ENCODE measurements at places on chromosomes 1 and 21. TPM values are rescaled to one million over a fixed set of nuclear protein-coding genes. Genes with fewer than 3 reads are reported as not detected.

The MNDA gene
- 0.99 TPM for total RNA-seq

GRCh38 chr1:180265201-180265600 is 35.1 kb downstream of the LHX4 start:
- DNase-seq, result no peak
- H3K4me3 ChIP-seq, result no peak overlapping the region
- H3K36me3 ChIP-seq, result no peaks in the 10 kb centered on the region
- H3K27me3 ChIP-seq, result no peaks in the 10 kb centered on the region

DNA sequence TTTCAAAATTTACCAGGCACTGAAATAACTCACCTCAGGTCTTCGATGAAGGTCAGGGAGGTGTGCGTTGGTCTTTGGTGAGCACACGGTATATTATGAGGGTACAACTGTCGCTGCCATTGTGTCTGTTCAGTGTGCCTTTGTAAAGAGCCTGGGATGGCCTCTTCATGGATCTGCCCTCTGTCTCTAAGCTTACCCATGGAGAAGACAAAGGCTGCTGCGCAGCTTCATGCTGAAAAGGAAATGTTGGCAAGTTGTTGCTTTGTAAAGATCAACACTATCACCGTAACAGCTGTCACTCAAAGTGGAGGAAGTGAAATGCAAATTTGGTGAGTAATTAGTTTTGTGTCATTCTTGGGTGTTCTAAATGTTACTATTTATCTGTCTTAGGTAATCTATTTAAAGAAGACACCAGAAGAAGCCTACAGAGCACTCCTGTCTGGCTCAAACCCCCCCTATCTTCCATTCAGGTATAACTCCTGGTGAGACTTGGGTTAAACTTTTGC is 71.6 kb downstream of the CDC14A start:
- H3K27me3 ChIP-seq, result no peaks in the 10 kb centered on the region
- H3K4me1 ChIP-seq, result peaks cover 53% of the 10 kb centered on the region
- peak overlapping the region; percentile 98 for H3K27ac ChIP-seq
- peak overlapping the region; percentile 91 for H3K4me3 ChIP-seq
- no peak for DNase-seq
- H3K36me3 ChIP-seq, result peaks cover 14% of the 10 kb centered on the region

DNA sequence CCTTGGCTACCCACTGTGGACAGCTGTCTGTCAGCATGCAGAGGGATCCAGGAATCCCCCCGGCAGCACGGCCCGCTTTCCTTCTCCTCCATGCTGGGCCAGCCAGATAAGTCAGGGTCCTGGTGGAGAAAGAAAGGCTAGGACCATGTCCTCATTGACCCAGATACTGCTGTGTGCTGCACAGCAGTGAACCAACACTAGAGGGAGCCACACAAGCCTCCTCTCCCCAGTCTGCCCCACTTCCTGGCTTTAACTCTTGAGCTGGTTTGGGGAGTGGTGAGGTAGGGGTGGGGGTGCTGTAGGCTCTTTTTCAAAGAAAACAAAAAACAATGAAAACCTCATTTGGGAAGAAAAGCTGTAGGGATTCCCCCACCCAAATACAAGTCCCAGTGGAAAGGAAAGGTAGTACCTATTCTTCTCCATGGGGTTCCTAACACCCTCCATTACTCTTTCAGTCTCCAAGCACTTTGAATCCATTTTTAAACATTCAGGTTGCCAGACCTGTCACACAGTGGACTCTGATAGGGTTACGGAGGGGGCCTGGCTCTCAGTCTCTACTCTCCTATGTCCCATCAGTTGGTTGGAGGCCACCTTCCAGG is 84.9 kb upstream of the CD1D start:
- H3K4me1 ChIP-seq, result peaks cover 2% of the 10 kb centered on the region
- no peaks in the 10 kb centered on the region for H3K36me3 ChIP-seq
- H3K4me3 ChIP-seq, result no peak overlapping the region
- H3K27me3 ChIP-seq, result peaks cover 26% of the 10 kb centered on the region
- H3K27ac ChIP-seq, result no peak overlapping the region
- DNase-seq, result no peak

DNA sequence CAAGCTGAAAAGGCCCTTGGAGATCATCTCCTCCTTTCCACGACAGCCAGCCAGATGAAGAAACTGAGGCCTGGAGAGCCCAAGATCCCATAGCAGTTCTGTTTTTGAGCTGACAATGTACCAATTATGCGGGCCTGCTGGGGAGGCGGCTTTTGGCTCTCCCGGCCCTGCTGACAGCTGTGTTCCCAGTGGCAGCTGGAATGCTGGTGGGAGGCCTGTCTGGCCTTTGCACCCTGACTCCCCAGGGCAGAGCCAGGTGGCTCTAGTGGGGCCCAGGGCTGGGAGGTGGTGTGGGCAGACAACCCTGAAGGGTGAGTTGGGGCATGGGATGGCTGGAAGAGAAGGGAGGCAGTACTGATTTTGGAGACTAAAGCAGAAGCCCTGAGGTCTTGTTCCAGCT is 30.7 kb upstream of the WASF2 start:
- peaks cover 48% of the 10 kb centered on the region for H3K4me1 ChIP-seq
- peaks cover 6% of the 10 kb centered on the region for H3K36me3 ChIP-seq

GRCh38 chr1:56284928-56285327 is 294.4 kb downstream of the PLPP3 start:
- peaks cover 5% of the 10 kb centered on the region for H3K27me3 ChIP-seq
- no peaks in the 10 kb centered on the region for H3K4me1 ChIP-seq
- H3K27ac ChIP-seq, result no peak overlapping the region
- DNase-seq, result no peak

All from T-helper 17 cell (primary cell).